ENCODE measurements at places on chromosomes 1 and 21.
A peak's percentile ranks its signal among the peaks of the same experiment; 100 is the strongest.

GRCh38 chr1:219940707-219941106 is 12.3 kb upstream of the SLC30A10 start:
- DNase-seq = no peak

GRCh38 chr1:244104309-244105060 is 53.4 kb downstream of the ZBTB18 start:
- no peak for DNase-seq

DNA sequence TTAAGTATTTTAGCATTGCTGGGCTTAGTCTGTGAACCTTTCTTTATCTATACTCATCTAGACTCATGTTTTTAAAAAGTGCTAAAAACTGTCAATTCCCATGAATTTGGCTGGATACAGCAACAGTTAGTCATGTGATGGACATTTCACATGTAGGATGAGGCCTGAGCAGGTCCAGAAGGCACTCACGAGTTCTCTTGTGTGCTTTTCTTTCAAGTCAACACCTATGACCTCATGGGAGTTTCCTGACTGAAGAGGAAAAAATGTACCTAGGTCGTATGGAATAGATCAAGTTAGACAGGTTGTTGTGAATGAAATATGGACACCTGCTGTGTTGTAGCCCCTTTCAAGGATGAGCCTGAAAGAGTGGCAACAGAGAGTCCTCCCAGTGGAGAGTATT is 394.2 kb downstream of the DUSP10 start:
- no peak for DNase-seq

GRCh38 chr1:56404561-56405030 is 174.8 kb downstream of the PLPP3 start:
- no peak for DNase-seq

- DNase-seq = peak; percentile 20
Observed at GRCh38 chr1:218521414-218522169, 176.5 kb downstream of the TGFB2 start.

DNA sequence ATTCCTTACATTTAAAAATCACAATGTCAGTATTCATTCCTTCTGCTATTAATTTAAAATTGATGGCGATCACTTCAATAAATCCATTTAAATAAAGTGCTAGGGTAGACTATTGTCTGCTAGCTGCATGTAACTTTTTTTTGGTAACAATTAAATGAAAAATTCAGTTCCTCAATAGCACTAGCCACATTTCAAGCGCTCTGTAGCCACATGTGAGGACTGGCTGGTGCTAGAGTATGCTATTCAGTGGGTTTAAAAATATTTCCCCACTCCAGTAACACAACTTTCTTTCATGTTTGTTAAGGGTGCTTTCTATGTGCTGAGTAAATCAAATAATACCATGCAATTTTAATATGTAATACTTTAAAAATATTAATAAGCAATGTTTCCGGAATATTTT is 108.2 kb downstream of the LTN1 start:
- no peak for DNase-seq

DNA sequence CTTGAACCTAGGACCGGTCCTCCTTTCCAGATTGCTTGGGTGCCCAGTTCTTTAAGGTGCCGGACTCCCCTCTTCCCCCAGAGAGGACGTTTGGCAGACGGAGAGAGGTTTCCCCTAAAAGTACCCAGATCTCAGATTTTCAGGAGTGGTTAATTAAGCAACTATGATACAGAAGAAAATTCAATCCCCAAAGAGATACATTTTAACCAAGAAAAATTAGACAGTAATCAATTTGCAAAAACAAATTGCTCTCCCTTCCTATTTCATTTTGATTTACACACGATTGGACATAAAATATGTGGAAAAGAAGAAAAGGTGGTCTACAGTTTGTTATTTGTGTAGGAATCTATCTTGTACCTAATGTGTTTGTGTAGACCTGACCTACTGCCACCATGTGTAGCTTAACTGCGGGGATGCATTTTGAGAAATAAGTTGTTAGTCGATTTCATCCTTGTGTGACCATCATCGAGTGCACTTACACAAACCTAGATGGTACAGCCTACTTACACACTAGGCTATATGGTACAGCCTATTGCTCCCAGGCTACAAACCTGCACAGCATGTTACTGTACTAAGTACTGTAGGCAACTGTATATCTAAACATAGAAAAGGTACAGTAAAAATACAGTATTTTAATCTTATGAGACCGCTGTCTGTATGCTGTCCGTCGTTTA is 755 bp downstream of the RPAP2 start:
- DNase-seq = no peak

- DNase-seq = no peak
Observed at GRCh38 chr1:67013573-67013972, 40.4 kb downstream of the SLC35D1 start.

DNA sequence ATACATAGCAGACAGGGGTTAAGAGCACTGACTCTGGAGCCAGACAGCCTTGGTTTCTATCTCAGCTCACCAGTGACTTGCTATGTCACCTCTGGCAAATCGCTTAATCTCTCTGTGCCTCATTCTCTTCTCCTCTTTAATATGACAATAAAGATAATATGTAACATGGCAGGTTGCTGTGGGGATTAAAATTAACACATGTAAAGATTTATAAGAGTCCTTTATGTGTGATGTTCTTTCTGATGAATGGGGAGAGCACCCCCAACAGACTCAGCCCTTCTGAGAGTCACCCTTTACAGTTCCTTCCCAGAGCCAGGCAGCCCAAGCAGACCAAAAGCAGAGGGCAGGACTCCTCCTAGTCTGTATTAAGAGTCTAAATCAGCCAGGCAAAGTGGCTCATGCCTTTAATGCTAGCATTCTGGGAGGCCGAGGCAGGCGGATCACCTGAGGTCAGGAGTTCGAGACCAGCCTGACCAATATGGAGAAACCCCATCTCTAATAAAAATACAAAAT is 76.5 kb upstream of the SDC3 start:
- DNase-seq = no peak
